Chondrocyte (in vitro differentiated cells): ENCODE measurements at places on chromosomes 7 and 10.
A peak's percentile ranks its signal among the peaks of the same experiment; 100 is the strongest.

DNA sequence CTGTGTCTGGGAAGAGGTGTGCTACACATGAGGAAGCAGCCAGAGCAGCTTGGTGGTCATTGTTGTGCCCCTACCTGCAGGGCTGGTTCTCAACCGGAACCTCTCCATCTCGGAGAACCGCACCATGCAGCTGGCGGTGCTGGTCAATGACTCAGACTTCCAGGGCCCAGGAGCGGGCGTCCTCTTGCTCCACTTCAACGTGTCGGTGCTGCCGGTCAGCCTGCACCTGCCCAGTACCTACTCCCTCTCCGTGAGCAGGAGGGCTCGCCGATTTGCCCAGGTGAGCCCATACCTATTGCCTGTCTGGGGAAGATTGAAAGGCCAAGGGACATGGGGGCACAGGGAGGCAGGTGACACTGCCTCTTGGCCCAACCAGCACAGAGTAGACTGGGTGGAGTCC is 29.3 kb upstream of the CSGALNACT2 start:
- peak; percentile 88 for DNase-seq

- no peak for DNase-seq
Observed at GRCh38 chr10:113555751-113556150, 2.9 kb downstream of the HABP2 start.

- DNase-seq, result no peak
Observed at GRCh38 chr7:80905334-80905733, 13.5 kb downstream of the SEMA3C start.

GRCh38 chr10:66259836-66260235 is 666.0 kb upstream of the LRRTM3 start:
- no peak for DNase-seq

GRCh38 chr7:156151078-156151477 is 338.8 kb upstream of the SHH start:
- DNase-seq, result no peak

- DNase-seq, result no peak
Observed at GRCh38 chr7:41773756-41774155, 70.9 kb upstream of the INHBA start.

GRCh38 chr7:22717760-22718159 is 9.2 kb upstream of the IL6 start:
- DNase-seq, result no peak

GRCh38 chr10:60203993-60204618 is 185.6 kb downstream of the ANK3 start:
- DNase-seq, result no peak

- DNase-seq, result no peak
Observed at GRCh38 chr7:22485189-22485588, 14.8 kb downstream of the STEAP1B start.

GRCh38 chr10:76624470-76624869 is 1013.1 kb downstream of the KCNMA1 start:
- no peak for DNase-seq

GRCh38 chr7:21640105-21640504 is 97.3 kb downstream of the DNAH11 start:
- DNase-seq, result no peak

- no peak for DNase-seq
Observed at GRCh38 chr10:89158446-89158845, 48.7 kb downstream of the CH25H start.

- DNase-seq, result no peak
Observed at GRCh38 chr7:146557971-146558469, 441.4 kb downstream of the CNTNAP2 start.

DNA sequence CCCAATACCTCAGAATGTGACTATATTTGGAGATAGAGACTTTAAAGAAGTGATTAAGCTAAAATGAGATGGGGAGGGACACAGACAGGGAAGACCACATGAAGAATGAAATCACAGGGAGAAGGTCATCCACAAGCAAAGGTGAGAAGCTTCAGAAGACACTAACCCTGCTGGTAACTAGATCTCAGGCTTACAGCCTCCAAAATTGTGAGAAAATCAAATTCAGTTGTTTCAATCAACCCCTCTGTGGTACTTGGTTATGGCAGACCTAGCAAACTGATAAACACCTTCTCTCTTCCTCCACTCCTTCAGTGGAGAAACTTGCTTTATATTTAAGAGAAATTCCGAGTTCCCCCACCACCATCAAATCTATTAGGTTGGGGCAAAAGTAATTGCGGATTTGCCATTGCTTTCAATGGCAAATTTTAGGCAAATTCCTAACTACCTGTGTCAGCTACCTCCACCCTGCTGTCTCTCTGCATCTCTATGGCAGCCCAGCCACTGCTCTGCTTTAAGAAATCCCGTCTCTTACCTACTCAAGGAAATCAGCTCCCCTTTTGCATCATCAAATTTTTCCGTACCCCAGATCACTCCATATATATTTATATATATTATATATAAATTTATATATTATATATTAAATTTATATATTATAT is 38.2 kb downstream of the SEMA3E start:
- DNase-seq, result no peak

DNA sequence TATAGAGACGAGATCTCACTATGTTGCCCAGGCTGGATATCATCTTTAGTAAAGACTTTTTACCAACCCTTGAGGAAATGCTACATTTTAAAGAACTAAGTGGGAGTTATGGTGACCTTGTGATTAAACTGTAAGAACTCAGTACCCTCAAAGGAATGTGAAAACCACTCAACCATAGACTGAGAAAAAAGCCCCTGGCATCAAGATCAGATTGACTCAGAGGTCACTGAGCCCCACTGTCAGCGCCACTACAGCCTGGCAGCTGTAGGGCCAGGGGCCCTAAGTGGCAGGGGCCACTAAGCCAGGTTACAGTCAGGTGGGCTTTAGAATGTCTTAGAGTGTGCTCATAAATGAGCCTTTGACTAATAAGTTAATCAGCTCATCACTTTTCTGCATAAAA is 55.9 kb downstream of the APBB1IP start:
- DNase-seq, result no peak

DNA sequence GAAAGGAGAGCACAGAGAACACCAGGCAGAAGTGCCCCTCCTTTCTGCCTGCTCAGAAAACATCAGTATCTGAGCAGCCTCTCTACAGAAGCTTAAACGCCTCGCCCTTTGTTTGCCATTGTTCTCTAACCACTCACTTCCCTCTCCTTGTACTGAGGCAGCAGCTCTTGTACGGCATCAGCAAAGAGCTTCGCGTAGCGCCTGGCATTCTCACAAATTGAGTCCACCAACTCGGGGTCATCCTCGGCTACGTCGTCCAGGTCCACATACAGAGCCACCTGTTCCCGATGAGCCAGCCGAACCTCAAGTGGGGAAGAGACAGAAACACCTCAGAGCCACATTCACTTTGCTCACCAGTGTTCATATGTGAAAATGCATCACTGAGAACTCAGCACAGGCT is 1.7 kb downstream of the MCM7 start:
- DNase-seq, result no peak

GRCh38 chr7:132430861-132431822 is 145.1 kb downstream of the PLXNA4 start:
- DNase-seq, result no peak

DNA sequence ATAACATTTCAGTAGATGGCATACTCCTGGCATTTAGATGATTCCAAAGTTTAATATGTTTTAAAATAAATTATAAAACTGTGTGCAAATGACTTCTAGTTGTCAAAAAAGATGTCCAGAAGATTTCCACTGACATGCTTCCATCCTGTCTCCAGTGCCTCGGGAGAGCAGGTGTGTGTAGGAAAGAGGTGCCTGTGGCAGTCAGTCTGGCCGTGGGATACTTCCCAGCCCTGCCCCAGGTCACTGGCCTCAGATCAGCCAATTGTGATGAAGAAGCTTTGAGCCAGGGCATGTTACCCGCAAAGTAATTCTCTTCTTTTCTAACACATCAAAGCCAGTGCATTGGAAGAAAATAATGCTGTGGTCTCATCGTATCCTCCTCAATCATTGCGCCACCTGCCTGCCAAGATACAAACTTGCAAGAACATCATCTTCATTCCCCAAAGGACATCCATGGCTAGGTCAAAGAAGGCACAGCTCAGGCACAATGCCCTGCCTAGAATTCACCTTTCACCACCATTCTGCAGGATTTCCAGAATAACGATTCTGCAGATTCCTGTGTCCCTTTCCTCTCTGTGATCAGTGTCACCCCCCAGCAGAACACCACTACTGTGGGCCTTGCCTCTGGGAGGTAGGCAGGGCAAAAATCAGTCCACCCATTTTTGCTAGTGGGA is 6.3 kb upstream of the KCNMA1 start:
- DNase-seq, result no peak

GRCh38 chr7:7897949-7898515 is 70.6 kb upstream of the GLCCI1 start:
- no peak for DNase-seq

- no peak for DNase-seq
Observed at GRCh38 chr7:90216080-90216674, 4.6 kb downstream of the STEAP2 start.

DNA sequence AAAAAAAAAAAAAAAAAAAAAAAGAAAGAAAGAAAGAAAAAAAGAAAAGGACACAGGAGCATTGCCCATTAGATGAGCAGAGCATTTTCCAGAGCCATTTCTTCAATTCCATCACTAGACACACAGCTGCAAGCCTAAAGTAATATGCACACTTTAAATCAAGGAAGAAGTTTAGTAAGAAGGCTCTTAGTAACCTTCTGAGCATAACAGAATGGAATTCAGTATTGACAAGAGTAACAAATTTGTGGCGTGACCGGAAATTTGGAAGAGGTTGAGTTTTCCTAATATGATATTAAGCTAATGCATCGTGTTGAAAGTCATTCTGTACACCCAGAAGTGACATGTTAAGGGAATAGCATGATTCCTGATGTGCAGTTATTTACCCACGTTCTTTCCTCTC is 35.3 kb downstream of the SMURF1 start:
- no peak for DNase-seq
